ENCODE measurements at places on chromosomes 2 and 18.

GRCh38 chr18:62566199-62566598, 43.4 kb downstream of the ZCCHC2 start:
- no peaks in the 10 kb centered on the region for H3K27me3 ChIP-seq
- DNase-seq, result no peak
- H3K4me3 ChIP-seq, result no peak overlapping the region
- no peak overlapping the region for H3K27ac ChIP-seq

GRCh38 chr2:201298462-201299052, 38.2 kb downstream of the CASP8 start:
- no peaks in the 10 kb centered on the region for H3K36me3 ChIP-seq
- no peak overlapping the region for H3K27ac ChIP-seq
- DNase-seq, result no peak
- no peak overlapping the region for H3K4me3 ChIP-seq
- H3K4me1 ChIP-seq, result no peaks in the 10 kb centered on the region

GRCh38 chr2:172208791-172209325, 106.2 kb upstream of the DLX2 start:
- H3K4me1 ChIP-seq, result no peaks in the 10 kb centered on the region
- H3K27ac ChIP-seq, result no peak overlapping the region
- no peaks in the 10 kb centered on the region for H3K27me3 ChIP-seq
- no peaks in the 10 kb centered on the region for H3K36me3 ChIP-seq
- DNase-seq, result no peak

DNA sequence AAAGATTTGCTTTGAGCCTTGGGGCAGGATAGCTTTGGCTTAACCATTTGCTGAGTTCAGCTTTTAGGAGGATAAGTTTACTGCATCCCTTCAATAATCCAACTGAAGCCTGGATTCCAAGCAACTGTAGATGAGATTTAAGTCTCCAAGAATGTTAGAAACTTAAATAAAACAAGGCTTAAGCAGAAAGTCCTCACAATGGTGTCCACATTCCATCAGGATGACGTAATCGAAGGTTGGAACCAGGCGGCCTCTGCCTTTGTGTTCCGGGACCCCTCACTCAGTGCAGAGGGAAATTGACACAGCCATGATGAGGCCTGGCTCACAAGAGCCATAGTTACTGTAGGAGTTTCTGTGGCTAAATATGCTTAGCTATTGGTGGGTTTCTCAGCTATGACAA, 260.4 kb downstream of the LPIN1 start:
- no peak for DNase-seq
- H3K27me3 ChIP-seq, result no peaks in the 10 kb centered on the region
- no peak overlapping the region for H3K27ac ChIP-seq
- H3K4me3 ChIP-seq, result no peak overlapping the region
- no peaks in the 10 kb centered on the region for H3K4me1 ChIP-seq
- H3K36me3 ChIP-seq, result no peaks in the 10 kb centered on the region

- DNase-seq, result no peak
- no peak overlapping the region for H3K4me3 ChIP-seq
- no peaks in the 10 kb centered on the region for H3K27me3 ChIP-seq
- no peak overlapping the region for H3K27ac ChIP-seq
These were observed 190.1 kb downstream of the TTC32 start for GRCh38 chr2:19711470-19712372.

GRCh38 chr2:143397884-143398614, 268.8 kb downstream of the ARHGAP15 start:
- H3K4me1 ChIP-seq, result no peaks in the 10 kb centered on the region
- no peak overlapping the region for H3K27ac ChIP-seq

DNA sequence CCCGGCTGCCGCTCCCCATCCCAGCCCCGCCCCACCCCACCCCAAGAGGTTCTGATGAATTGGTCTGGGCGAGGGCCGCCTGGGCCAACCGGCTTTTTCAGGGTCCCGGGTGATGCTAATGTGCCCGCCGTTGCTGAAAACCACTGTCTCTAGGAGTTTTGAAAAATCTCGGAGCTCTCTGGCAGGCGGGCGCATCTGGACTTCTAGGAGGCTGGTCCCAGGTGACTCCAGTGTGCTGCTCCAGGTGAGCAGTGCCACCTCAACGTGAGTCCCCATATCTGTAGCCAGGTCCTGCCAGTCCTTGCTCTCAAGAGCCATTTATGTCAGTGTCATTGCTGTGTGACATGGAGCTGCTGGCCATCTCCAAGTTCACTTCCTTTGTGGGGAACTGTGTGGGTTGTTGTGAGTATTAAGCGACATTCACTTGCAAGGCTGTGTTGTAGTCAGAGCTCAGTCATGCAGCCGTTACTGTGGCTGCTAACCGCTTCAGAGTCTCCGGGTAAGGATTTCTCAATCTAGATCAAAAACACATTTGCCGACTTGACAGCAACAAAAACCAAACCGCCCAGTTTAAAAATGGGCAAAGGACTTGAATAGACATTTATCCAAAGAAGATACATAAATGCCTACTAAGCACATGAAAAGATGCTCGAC, at the start of gene RFX8:
Gene RFX8, minus strand, starts transcription at position 382 of the 654 bp plus-strand sequence. CDS start 8,264 bp downstream, outside the sequence.
- H3K27ac ChIP-seq, result peak within 1 kb of the TSS; percentile 73
- H3K4me3 ChIP-seq, result peak within 1 kb of the TSS; percentile 55
- peaks cover 27% of the 10 kb centered on the region for H3K27me3 ChIP-seq
- peaks cover 11% of the 10 kb centered on the region for H3K4me1 ChIP-seq

- H3K27ac ChIP-seq, result no peak overlapping the region
- H3K4me1 ChIP-seq, result no peaks in the 10 kb centered on the region
- no peak overlapping the region for H3K4me3 ChIP-seq
- H3K27me3 ChIP-seq, result no peaks in the 10 kb centered on the region
- no peak for DNase-seq
These were observed 87.7 kb upstream of the FSHR start for GRCh38 chr2:49241991-49242390.

DNA sequence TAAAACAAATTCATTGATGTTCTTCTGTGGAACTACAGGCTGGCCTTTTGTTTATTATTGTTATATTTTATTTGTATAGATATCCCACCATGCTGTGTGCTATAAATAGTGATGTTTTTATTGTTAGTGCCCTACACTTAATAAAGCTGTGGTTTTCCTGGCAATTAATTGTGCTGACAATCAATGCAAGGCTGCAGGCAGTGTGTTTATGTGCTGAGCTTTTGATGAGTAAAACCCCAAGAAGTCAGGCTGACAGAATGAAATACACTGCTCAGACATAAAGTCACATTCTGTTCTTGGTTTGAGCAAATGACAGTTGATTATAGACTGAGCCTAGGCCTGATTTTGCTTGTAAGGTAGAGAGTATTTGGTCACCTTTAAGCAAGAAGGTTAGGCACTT, 362.7 kb downstream of the CPS1 start:
- no peak for DNase-seq
- no peaks in the 10 kb centered on the region for H3K27me3 ChIP-seq
- no peak overlapping the region for H3K4me3 ChIP-seq
- H3K4me1 ChIP-seq, result no peaks in the 10 kb centered on the region

- no peaks in the 10 kb centered on the region for H3K27me3 ChIP-seq
- H3K4me1 ChIP-seq, result no peaks in the 10 kb centered on the region
- H3K4me3 ChIP-seq, result no peak overlapping the region
These were observed 67.6 kb upstream of the FAM124B start for GRCh38 chr2:224469374-224469964.

- H3K4me1 ChIP-seq, result no peaks in the 10 kb centered on the region
- H3K4me3 ChIP-seq, result no peak overlapping the region
- DNase-seq, result no peak
- H3K27me3 ChIP-seq, result peaks cover 35% of the 10 kb centered on the region
- no peaks in the 10 kb centered on the region for H3K36me3 ChIP-seq
These were observed 2.4 kb upstream of the KCNF1 start for GRCh38 chr2:10909050-10909995.

GRCh38 chr2:85852937-85853498, 35.8 kb downstream of the ST3GAL5 start:
- H3K27me3 ChIP-seq, result no peaks in the 10 kb centered on the region
- H3K27ac ChIP-seq, result peak overlapping the region; percentile 82
- peak; percentile 62 for DNase-seq

- H3K4me3 ChIP-seq, result no peak overlapping the region
- no peaks in the 10 kb centered on the region for H3K36me3 ChIP-seq
- DNase-seq, result no peak
- no peaks in the 10 kb centered on the region for H3K27me3 ChIP-seq
- no peak overlapping the region for H3K27ac ChIP-seq
- H3K4me1 ChIP-seq, result no peaks in the 10 kb centered on the region
These were observed 16.4 kb downstream of the MTCL1 start for GRCh38 chr18:8721716-8722115.

DNA sequence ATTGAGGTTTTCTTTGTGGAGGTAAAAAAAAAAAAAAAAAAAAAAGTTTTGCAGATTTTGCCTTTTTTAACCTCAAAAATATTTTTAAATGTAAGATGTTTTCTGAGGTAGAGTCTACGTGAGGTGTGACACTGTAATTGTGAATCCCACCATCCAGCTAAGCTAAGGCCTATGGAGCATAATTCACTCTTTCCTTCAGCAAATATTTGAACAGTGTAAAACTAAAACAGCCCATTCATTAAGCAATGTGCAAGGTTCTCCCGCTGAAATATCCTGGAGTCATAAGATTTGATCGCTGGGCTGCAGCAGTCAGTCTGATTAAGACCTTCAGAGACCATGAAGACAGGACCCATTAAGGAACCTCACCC, 105.1 kb downstream of the HNRNPLL start:
- no peak overlapping the region for H3K4me3 ChIP-seq
- H3K27ac ChIP-seq, result no peak overlapping the region
- H3K4me1 ChIP-seq, result no peaks in the 10 kb centered on the region
- DNase-seq, result no peak
- H3K27me3 ChIP-seq, result no peaks in the 10 kb centered on the region
- no peaks in the 10 kb centered on the region for H3K36me3 ChIP-seq

- H3K4me3 ChIP-seq, result no peak overlapping the region
- H3K36me3 ChIP-seq, result no peaks in the 10 kb centered on the region
- no peaks in the 10 kb centered on the region for H3K27me3 ChIP-seq
- no peaks in the 10 kb centered on the region for H3K4me1 ChIP-seq
- no peak for DNase-seq
These were observed 155.0 kb downstream of the PLCL1 start for GRCh38 chr2:197959383-197959782.

DNA sequence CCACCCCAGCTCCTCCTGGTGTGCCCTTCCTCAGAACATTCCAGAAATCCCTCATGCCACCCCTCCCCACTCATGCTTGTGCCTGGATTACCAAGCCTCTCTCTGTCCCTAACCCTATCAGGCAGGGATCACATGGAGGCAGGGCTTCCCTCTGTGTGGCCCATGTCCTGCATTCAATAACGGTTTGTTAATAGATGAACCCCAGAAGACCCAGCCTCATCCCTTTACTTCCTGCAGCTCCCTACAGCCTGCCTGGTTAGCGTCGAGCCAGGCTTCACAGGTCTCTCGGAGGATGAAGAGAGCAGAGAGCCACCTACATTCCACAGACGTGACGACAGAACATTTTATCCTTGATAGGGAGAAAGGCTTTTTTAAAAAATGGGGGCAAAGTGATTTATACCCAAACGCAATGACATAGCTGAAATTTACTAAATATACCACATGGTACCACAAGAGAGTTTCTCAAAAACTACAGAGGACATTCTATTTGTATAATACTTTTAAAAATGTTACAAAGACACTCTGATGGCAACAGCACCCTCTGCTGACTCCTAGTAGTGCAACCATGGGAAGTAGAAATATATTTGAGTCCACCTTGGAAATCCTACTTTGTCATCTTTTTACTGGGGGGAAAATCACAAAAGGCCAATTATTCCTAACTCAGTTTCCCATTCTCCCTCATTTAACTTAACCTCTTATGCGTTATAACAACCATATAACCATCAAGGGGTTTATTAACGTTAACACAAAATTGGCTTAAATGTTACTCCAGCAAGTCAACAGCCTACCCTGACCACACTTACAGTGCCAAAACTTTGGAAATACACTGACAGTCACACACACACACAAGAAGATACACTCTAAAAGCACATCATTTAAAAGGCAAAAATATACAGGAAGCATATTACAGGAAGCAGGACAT, 30.7 kb downstream of the FBXO15 start:
- no peak overlapping the region for H3K4me3 ChIP-seq
- H3K4me1 ChIP-seq, result no peaks in the 10 kb centered on the region
- H3K27me3 ChIP-seq, result no peaks in the 10 kb centered on the region
- no peak overlapping the region for H3K27ac ChIP-seq

- no peaks in the 10 kb centered on the region for H3K27me3 ChIP-seq
- no peak overlapping the region for H3K4me3 ChIP-seq
- no peak for DNase-seq
- H3K4me1 ChIP-seq, result peaks cover 24% of the 10 kb centered on the region
- no peaks in the 10 kb centered on the region for H3K36me3 ChIP-seq
These were observed 93.3 kb downstream of the MAP4K4 start for GRCh38 chr2:101790857-101791256.

DNA sequence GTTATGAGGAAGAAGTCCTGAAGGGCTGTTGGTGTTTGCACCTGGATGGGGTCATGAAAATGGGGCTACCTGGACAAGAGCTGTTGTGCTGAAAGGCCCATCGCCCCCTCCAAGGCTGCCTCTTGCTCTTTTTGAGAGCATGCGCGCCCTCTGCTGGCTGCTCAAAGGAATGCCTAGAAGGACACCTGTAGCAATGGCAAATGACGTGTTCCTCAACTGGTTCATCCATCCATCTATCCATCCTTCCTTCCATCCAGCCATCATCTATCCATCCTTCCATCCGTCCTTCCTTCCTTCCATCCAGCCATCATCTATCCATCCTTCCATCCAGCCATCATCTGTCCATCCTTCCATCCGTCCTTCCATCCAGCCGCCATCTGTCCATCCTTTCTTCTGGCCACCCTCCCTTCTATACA, 17.2 kb upstream of the RPL31 start:
- no peaks in the 10 kb centered on the region for H3K27me3 ChIP-seq
- H3K4me1 ChIP-seq, result no peaks in the 10 kb centered on the region
- peak; percentile 88 for DNase-seq

DNA sequence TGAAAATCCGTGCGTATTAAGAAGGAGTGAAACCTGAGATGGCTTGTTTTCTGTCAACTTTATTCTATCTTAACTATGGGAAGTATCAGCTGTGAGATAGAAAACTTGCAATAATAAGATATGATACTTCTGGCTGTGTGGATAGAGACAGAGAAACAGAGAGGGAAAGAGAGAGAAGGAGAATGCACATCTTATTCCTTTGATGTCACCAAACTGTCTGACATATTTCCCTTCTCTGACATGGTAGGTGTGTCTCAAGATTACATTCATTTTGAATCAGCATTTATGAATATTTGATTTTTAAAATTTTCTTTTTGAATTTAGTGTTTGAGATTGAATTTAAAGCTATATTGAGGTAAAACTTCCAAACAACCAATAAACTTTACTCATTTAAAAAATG, 69.4 kb downstream of the CDC42EP3 start:
- H3K4me3 ChIP-seq, result no peak overlapping the region
- H3K27me3 ChIP-seq, result no peaks in the 10 kb centered on the region
- no peak for DNase-seq

GRCh38 chr18:24486684-24487083, 26.2 kb downstream of the HRH4 start:
- no peaks in the 10 kb centered on the region for H3K27me3 ChIP-seq
- no peak for DNase-seq
- no peak overlapping the region for H3K27ac ChIP-seq
- H3K36me3 ChIP-seq, result no peaks in the 10 kb centered on the region
- H3K4me1 ChIP-seq, result no peaks in the 10 kb centered on the region
- no peak overlapping the region for H3K4me3 ChIP-seq

GRCh38 chr2:239339241-239339640, 61.6 kb downstream of the HDAC4 start:
- no peaks in the 10 kb centered on the region for H3K36me3 ChIP-seq
- H3K27ac ChIP-seq, result no peak overlapping the region
- H3K4me1 ChIP-seq, result peaks cover 10% of the 10 kb centered on the region
- DNase-seq, result no peak
- no peaks in the 10 kb centered on the region for H3K27me3 ChIP-seq

All from lower lobe of right lung (tissue), 2 donors.